ENCODE measurements at places on chromosomes 2 and 18.
A peak's percentile ranks its signal among the peaks of the same experiment; 100 is the strongest.

- DNase-seq = no peak
Measured at GRCh38 chr18:66752733-66753132, 148.8 kb upstream of the CDH19 start.

- DNase-seq = peak; percentile 69
Measured at GRCh38 chr2:85577386-85578242, at the start of gene VAMP8. TSS of gene VAMP8 (plus strand) at chr2:85577586. CDS start at chr2:85577647, 61 bp downstream.

DNA sequence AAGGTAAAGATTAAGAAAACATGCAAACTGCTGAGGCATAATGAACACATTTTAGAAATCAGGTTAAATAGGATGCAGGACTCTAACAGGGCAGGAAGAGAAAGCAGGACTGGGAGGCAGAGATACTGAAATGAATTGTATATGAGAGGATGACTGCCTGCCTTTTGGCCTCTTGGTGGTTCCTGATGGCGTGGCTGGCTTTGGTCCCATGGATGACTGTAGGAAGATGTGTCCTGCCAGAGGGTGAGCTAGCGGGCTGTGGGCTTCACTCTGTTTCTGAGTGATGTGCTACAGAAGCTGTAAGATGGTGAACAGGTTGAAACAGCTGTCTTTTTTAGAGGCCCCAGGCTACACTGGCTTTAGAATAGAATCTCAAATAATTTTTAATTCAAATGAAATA is 517.0 kb downstream of the SLC4A3 start:
- DNase-seq = no peak

GRCh38 chr2:172921532-172922236 is 154.0 kb upstream of the MAP3K20 start:
- DNase-seq = no peak

DNA sequence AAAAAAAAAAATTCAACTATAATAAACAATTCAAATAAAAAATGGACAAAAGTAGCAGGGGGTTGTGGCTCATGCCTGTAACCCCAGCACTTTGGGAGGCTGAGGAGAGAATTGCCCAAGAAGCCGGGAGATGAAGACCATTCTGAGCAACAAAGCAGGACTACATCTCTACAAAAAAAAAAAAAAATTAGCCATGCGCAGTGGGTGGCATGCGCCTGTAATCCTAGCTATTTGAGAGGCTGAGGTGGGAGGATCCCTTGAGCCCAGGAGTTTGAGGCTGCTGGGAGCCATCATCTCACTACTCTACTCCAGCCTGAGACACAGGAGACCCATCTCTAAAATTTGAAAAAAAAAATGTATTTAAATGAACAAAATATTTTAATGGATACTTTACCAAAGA is 4.4 kb upstream of the CACNB4 start:
- no peak for DNase-seq

DNA sequence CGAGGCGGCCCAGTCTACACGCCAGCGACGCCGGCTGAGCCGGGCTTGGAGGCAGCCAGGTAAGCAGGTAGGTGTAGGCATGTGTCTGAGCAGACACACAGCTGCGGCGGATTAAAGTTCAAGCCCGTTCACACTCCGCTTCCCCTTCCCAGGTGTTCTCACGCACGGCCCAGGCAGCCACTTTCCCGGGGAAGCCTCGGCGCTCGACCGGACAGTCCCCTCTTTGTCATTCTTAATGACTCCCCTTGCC is 367 bp downstream of the TGFA start:
- DNase-seq = no peak

- DNase-seq = no peak
Measured at GRCh38 chr2:189016311-189016861, 42.2 kb downstream of the COL3A1 start.

DNA sequence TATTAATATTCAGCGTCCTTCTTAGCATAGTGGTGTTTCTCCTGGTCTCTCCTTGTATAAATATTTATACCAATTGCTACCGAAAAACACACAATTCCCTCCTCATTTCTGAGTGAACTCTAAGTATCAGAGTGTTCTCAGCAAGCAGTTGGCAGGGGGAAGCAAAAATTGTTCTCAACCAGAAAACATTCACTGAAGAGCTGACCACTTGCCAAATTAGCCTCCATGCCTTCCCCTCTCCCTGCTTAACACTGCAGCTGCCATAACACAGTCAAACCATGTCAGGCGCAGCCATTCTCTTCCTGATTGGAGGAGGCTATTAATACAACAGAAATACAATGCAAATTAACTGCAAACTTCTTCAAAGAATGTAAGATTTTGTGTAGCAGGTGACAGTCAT is 105.0 kb downstream of the COL6A3 start:
- DNase-seq = no peak

GRCh38 chr18:7116792-7117389 is 706 bp downstream of the LAMA1 start:
- no peak for DNase-seq

DNA sequence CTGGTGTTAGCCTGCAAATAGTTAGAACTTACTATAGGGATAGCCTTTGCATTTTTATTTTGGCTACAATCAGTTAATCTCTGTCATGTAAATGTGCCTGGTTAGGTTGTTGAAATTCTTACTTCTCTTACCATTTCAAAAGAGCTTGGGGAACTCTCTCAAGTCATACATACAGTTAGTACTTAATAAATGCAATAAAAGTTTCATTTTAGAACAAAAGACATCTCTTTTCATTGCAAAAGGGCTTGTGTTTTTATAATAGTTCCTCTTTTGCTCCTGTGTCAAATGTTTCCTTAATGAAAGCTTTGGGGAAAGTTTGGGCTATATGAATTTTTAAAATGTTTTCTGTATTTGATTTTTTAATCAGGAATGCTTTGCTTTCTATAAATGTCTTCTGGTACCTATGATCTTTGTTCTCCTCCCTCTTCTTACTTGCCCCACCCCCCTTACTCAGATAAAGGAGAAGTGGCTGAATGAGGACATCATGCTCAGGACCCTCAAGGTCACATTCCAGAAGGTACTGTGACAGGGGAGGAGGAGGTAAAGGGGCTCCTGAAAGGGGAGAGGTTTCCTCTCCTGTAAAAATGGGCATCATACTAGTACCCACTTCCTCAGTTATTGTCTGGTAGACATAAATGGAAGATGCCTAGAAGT is 13.6 kb downstream of the PTPN18 start:
- no peak for DNase-seq

DNA sequence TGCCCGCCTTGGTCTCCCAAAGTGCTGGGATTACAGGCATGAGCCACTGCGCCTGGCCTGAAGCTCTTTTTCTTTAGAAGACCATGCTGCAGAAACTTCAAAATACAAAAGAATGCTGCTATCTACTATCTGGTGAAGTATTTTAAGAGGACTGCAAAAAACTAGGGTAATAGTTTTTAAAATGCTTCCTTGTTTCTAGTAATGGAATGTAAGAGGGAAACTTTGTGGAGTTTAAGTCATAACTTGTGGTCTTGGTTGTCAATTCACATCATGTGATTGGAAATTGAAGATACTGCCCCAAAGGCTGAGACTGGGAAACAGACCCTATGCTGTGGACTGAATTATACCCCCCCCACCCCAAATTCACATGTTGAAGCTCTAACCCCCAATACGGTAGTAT is 68.3 kb downstream of the B3GNT2 start:
- DNase-seq = no peak

DNA sequence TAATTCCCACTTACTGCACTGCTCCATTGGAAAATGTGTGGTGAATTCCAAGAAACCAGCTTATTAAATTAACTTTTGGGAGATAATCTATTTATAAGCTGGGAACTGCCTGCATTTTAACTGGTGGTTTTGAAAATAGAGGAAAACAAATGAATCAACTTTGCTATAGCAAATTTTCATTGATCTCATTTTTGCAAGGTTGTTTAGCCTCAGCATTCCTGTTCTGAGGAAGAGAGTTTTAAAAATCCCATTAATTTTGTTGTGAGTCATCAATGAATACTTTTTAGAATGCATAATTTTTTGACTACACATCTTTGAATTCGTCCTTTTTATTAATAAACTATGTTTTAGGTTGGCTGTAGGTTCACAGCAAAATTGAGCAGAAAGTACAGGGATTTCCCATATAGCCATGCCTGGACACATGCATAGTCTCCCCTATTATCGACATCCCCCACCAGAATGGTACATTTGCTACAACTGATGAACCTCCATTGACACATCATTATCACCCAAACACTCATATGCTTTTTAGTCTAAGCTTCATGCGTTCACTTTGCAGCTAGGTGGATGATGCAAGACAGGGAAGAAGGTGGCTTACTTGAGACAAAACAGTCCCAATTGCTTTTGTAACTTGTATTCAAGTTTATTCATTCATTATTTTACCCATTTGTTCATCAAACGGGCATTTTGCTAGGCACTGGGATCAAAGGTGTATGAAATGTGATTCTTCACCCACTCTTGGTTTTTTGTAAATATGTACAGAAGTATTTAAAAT is 106.9 kb downstream of the ZNF521 start:
- DNase-seq = no peak

- DNase-seq = no peak
Measured at GRCh38 chr2:226447338-226448300, 352.0 kb downstream of the IRS1 start.

- no peak for DNase-seq
Measured at GRCh38 chr18:40031435-40031834, 1923.6 kb upstream of the PIK3C3 start.

DNA sequence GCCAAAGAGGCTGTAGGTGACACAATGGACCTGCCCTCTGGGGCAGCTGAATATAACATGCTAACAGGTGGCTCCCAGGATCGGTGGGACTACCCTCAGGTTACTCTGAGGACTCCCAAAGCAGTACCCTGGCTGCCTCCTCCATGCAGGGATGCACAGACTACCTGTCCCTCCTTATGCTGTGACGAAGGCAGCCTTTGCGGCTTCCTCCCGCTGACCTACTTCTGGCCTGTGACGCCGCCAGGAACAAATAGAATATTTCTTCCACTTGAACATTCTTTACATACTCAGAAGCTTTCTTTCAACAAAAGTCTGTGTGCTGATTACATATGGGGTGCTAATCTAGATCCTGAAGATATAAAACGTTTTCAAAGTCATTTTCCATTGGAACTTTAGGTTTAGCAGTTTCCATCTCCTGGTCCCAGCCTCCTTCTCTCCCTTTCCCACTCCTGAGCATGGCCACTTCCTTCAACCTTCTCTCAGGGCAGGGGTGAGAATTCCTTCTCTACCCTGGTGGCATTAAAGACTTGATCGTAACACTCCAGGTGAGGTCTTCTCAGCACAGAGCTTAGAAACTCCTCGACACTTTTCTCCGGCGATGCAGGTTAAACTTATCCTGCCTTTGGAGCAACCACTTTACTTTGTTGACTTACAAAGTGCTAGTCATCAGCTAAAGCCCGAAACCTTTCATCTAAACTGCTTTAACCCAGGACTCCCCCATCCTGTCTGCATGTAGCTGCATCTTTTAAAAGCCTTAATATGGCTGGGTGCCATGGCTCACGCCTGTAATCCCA is 58.9 kb upstream of the STK17B start:
- no peak for DNase-seq

GRCh38 chr2:121199281-121200010 is 85.6 kb downstream of the TFCP2L1 start:
- no peak for DNase-seq

DNA sequence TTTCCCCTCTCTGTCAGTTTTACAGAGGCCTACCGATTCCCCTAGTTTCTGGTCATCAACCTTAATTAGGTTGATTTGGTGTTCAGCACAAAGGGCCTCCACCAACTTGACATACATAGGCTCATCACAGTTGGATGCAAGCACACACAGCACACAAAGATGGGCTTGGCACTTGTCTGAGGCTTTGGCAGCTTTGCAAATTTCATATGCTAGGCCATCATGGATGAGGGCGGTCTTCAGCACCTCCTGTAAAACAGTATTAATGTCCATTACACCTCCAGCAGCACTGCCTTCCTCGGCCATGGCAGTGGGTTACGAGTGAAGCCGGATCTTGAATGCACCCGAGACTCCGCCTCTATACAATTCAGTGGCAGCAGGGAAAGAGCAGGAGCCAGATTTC is 56.9 kb downstream of the REL start:
- no peak for DNase-seq

- DNase-seq = no peak
Measured at GRCh38 chr2:199660167-199660566, 190.8 kb downstream of the FTCDNL1 start.

DNA sequence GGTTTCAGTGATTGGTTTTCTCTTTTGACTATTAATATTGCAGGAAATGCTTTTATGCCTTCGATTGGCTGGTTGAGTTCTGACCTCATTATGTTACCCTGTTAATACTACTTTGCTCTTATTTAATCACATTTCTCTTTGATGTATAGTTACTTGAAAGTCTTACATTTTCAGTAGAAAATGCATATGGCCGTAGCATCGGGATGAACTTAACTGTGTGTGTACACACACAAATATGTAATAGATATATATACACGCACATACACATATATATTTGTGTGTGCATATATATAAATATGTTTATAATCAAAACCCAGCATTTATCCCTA is 1.6 kb downstream of the EPC2 start:
- DNase-seq = no peak

- DNase-seq = no peak
Measured at GRCh38 chr2:225226441-225226840, 173.1 kb upstream of the NYAP2 start.

- no peak for DNase-seq
Measured at GRCh38 chr2:239858179-239858578, 167.0 kb downstream of the NDUFA10 start.

- DNase-seq = no peak
Measured at GRCh38 chr2:20077411-20077940, 26.0 kb upstream of the LAPTM4A start.

- no peak for DNase-seq
Measured at GRCh38 chr2:207184348-207184747, 18.6 kb upstream of the KLF7 start.

DNA sequence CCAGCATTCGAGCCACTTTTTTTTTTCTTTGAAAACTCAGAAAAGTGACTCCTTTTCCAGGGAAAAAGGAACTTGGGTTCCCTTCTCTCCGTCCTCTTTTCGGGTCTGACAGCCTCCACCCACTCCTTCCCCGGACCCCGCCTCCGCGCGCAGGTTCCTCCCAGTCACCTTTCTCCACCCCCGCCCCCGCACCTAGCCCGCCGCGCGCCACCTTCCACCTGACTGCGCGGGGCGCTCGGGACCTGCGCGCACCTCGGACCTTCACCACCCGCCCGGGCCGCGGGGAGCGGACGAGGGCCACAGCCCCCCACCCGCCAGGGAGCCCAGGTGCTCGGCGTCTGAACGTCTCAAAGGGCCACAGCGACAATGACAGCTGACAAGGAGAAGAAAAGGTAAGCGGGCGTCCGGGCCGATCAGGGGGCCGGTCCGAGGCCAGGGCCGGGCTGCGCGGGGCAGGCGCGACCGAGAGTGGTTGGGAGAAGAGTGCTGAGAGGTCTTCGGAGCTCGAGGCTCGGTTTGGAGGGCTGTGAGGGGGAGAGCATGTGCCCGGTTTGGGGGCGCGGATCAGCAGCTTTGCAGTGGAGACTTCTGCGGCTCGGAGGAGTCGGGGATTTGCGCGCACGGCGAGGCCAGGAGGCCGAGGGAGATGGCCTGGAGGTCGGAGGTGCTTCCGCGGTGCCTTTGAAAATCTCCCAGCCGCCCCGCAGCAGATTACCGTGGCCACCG is 502 bp downstream of the EPAS1 start:
- DNase-seq = peak; percentile 57

GRCh38 chr2:240640939-240641338 is 15.7 kb downstream of the GPR35 start:
- no peak for DNase-seq

GRCh38 chr2:26993768-26994167 is 23.3 kb downstream of the MAPRE3 start:
- DNase-seq = no peak
